ENCODE measurements at places on chromosomes 5 and 9. TPM values are rescaled to one million over a fixed set of nuclear protein-coding genes. Genes with fewer than 3 reads are reported as not detected.

- H3K4me1 ChIP-seq = peaks cover 1% of the 10 kb centered on the region
- H3K4me3 ChIP-seq = no peak overlapping the region
- H3K36me3 ChIP-seq = no peaks in the 10 kb centered on the region
- H3K27me3 ChIP-seq = no peaks in the 10 kb centered on the region
- H3K27ac ChIP-seq = no peak overlapping the region
These were observed 75.4 kb upstream of the LPAR1 start for GRCh38 chr9:111113712-111114111.

DNA sequence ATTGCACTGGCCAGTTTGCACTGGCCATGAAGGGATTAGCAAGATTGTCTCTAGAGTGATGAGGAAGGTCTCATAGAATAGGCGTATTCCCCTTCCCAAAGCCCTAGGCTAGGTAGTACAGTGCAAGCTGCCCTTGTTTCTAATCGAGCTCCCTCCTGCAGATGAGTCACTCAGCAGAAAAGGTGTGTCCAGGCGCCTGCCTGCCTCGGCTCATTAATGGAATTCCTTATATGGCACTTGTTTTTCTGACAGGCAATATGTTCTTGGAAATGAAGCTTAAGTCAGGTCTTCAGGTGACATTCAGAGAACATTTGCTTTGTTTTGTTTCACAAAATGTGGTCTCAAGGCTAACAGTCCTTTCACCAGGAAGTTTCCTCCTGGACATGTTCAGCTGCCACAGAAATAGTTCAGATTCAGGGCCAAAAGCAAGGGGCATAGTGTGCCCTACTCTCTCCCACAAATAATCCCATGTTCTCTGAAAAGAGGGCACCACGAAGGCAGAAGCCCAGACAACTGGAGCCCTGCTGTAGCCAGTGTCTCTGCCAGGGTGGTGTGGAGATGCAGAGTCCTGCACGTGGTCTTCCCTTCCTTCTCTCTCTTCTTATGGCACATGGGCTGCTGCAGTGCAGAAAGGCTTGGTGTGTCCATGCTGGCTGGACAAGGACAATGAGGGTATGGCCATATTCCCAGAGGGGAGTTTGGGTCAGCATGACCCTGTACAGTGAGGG lies 281.1 kb upstream of the MAP3K1 start:
- no peaks in the 10 kb centered on the region for H3K36me3 ChIP-seq
- no peak overlapping the region for H3K27ac ChIP-seq
- DNase-seq = no peak
- H3K4me3 ChIP-seq = no peak overlapping the region
- no peaks in the 10 kb centered on the region for H3K4me1 ChIP-seq

GRCh38 chr5:103207653-103208052 lies 50.9 kb upstream of the MACIR start:
- DNase-seq = no peak
- H3K27ac ChIP-seq = no peak overlapping the region
- H3K4me3 ChIP-seq = no peak overlapping the region
- no peaks in the 10 kb centered on the region for H3K27me3 ChIP-seq

- H3K27me3 ChIP-seq = no peaks in the 10 kb centered on the region
- peak; percentile 21 for DNase-seq
These were observed 36.2 kb downstream of the UNC5A start for GRCh38 chr5:176846335-176847140.

DNA sequence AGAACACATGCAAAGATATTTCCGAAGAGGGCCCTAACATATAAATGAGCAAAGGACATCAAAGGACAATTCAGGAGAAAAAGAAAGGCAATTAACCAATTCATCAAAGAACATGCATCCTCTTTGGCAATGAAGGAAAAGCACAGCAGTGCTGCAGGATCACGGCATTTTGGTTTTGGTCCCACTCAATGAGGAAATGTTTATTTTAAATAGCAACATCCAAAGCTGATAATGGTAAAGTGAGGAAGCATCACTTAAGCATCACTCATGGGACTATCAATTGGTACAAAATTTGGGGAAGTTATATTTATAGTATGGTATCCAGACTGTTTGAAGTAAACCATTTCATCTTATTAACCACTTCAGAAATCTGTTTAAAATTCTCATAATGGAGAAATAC lies 5.5 kb upstream of the CXCL14 start:
- no peaks in the 10 kb centered on the region for H3K36me3 ChIP-seq
- H3K27me3 ChIP-seq = peaks cover 24% of the 10 kb centered on the region
- DNase-seq = no peak
- H3K4me3 ChIP-seq = no peak overlapping the region
- H3K4me1 ChIP-seq = no peaks in the 10 kb centered on the region

DNA sequence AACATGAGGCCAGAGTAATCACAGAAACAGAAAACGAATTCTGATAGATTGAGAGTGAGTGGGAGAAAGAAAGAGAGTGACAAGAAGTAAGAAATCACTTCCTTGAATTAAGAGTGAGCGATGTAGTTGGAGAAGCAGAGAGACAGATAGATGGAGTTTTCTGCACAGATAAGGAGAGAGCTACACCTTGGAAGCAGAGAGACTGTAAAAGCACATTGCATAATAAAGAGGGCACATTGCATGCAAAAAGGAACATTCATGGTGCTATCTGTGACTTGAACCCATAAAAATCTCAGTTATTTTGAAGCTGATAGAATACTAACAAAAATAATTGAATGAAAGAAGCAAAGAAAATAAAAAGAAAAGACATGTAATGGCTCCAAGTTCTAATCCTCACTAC lies 943.8 kb downstream of the NR2F1-AS1 start:
- DNase-seq = peak; percentile 19
- no peaks in the 10 kb centered on the region for H3K27me3 ChIP-seq
- no peaks in the 10 kb centered on the region for H3K36me3 ChIP-seq
- no peak overlapping the region for H3K27ac ChIP-seq
- peaks cover 28% of the 10 kb centered on the region for H3K4me1 ChIP-seq

GRCh38 chr9:115691693-115692092 lies 461.9 kb upstream of the PAPPA start:
- no peak overlapping the region for H3K27ac ChIP-seq
- H3K4me3 ChIP-seq = no peak overlapping the region
- DNase-seq = no peak
- no peaks in the 10 kb centered on the region for H3K36me3 ChIP-seq

TAF11L5 gene
- total RNA-seq = not detected

ACOT12 gene
- total RNA-seq = not detected
